ENCODE measurements at places on chromosomes 1 and 21.

DNA sequence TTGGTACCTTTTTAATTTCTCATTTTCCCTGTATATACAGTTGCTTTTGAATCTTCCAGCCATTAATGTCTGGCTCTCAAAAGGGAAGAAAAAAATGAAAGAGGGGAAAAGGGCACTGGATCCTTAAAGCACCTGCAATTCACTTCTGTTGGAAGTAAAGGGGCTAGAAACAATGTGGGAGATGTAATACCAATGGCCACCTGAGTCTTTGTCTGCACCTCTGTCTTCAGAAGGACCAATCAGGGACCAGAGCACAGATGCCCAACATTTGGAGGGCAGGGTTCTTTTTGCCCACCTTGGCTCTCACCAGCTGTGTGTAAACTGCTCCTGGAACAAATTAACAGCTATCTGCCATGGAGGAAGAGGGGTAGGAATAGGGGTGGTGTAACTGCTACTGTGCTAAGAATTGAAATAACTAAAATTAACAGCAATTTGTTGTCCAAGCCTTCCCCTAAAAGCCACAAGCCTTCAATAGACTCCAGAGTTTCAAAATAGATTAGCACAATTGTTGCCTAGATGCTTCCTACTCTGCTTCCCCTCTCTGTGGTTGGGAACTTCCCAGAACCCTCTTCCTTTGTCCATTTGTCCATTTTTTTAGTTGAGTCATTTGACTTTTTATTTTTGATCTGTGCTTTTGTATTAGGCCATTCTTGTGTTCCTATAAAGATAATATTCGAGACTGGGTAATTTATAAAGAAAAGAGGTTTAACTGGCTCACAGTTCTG lies 11.5 kb upstream of the LRRC8B start:
- no peak for DNase-seq

DNA sequence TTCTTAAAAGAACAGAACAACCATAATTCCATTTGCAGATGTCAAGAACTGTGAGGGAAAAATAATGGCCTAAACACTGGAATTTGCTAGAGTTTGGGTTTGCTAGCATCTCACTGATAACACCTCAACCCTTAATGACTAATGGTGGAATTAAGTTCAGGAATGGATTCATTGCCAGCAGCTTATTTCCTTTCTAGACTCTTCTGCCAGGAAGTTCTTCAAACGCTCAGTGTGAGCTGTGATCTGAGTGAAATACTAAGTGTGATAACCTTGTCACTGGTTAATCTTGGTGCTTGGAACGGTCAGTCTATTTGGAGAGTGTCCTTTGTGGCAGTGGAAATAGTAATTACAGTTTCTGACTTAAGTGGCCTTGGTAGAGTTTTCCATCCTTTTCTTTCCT lies 21.6 kb upstream of the PLEKHM2 start:
- DNase-seq = no peak

DNA sequence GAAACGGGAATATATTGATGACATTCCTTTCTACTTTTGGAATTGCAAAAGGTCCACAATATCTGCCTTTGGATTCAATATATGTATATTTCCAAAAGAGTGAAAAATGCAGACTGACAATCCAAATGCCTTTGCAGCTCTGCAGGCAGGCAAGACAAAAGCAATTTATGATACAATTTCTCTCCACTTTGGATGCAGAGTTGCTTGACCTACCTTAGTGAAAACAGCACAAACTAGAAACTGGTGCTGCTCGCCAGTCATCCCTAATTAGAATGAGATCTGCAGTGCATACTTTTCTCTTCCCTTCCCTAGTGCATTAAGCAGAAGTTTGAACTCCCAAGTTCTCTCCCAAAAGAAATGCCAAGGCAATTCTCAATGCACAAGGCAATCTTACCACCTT lies 56.8 kb downstream of the KIAA0319L start:
- DNase-seq = no peak

- no peak for DNase-seq
Measured at GRCh38 chr1:46582972-46583371, 21.1 kb downstream of the MKNK1 start.

- peak; percentile 64 for DNase-seq
Measured at GRCh38 chr1:107056426-107057196, at the start of gene PRMT6. PRMT6 (plus strand) TSS chr1:107056674; CDS start chr1:107056716, 42 bp downstream.

DNA sequence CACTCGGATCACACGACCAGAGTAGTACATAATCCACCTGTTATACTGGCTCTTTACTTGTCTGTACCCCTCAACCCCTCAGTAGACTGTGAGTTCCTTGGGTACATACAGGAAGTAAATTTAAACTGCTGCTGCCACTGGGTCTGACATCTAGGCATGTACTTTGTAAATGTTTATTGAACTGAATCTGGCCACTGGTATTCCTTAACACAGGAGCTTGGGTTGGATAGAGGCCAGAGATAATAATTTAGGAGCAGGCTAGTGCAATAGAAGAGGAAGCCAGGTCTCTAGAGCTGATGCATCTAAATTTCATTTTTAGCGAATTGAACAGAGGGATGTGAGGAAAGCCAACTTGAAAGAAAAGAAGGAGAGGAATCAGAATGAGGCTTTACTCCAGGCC lies 12.4 kb downstream of the TTC4 start:
- DNase-seq = no peak

- no peak for DNase-seq
Measured at GRCh38 chr1:148317288-148317985, 165.4 kb upstream of the NBPF11 start.

DNA sequence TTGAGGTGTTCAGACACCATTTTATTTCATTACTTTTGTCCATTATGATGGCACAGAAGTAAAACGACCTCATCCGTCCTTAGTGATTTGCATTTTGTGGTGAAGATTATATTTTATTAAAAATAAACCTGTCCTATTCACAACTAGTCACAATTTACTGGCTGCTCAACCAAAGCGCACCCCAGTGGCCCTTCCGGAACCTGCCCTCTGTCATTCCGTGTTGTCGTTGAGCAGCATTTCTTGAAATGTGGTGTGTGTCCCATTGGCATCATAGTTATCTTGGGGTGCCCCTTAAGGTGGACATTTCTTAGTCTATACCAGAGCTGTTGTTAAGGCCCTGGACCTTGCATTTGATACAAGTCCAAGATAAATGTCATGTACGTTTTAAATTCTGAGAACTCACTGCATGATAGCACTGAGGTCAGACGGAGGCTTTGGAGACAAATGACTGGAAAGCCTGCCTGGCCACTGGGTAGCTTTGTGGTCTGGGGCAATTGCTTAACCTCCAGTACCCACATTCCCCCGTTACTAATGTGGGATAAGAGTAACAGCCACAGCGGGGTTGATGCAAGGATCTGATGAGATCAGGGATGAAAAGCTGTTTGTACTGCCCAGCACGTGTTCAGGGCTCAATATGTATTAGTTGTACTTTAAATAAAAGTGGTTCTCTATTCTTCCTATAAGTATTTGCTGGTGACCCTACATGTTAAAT lies 36.2 kb downstream of the BACH1 start:
- DNase-seq = no peak

- no peak for DNase-seq
Measured at GRCh38 chr1:77668924-77669449, 13.5 kb downstream of the ZZZ3 start.

- DNase-seq = no peak
Measured at GRCh38 chr21:34086887-34087306, 13.5 kb downstream of the MRPS6 start.

- DNase-seq = no peak
Measured at GRCh38 chr1:210981490-210981889, 152.5 kb downstream of the KCNH1 start.

Data from NCI-H1436 treated with DMSO at 0.1 percent for 48 hours (cell line).